Activated CD8-positive, alpha-beta memory T cell treated with anti-CD3 and anti-CD28 coated beads for 4 hours (primary cell): ENCODE measurements at places on chromosomes 3 and 15.

- DNase-seq, result no peak
These were observed 24.5 kb upstream of the NEDD4 start for GRCh38 chr15:56017920-56018319.

GRCh38 chr3:158095111-158095813, 11.0 kb downstream of the SHOX2 start:
- no peak for DNase-seq

GRCh38 chr3:5766848-5767247, 579.3 kb downstream of the EDEM1 start:
- no peak for DNase-seq

DNA sequence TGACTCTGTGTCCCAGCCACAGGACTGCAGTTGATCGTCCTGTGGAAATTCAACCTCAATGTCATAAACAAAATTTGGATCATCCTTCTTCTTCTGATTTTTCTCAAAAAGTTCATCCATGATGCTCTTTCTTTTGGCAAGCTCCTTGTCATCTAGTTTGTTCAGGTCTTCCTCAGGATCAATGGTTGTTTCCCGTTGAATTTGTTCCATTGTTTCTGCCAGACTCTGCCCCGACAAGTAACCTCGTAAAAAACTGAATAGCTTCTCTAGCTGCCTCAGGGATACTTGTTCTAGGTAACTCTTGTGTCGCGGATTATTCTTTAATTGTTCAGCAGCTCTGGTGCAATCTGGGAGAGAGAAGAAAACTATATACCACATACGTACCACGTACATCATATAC, 4.5 kb downstream of the CEP19 start:
- DNase-seq, result no peak

DNA sequence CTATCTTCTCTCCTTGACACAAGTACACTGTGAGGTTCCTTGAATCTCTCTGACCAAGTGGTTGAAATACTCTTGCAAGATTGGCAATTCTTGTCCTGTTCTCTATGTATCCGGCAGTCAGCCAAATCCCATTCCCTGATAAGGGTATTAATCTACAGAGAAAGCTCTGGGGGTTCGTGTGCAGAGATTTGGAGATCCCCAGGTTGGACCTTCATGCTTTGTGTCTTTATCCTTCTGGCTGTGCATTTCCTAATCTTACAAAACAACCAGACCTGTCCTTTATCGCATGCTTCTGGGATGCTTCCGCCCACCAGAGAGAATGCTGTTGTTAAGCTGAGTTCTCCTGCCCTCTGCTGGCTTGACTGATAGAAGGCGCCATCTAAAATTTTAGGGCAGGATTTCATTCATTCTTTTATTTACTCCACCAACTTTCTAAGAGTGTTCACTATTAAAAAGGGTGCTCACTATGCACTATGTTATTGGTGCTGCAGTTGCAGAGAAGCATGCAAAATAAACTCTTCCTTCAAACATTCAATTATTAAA, 8.6 kb upstream of the SST start:
- DNase-seq, result no peak

- no peak for DNase-seq
These were observed 198.2 kb upstream of the UMPS start for GRCh38 chr3:124532071-124532470.

GRCh38 chr3:17505856-17506255, 236.6 kb downstream of the TBC1D5 start:
- DNase-seq, result no peak

GRCh38 chr3:86865506-86865905, 125.4 kb downstream of the VGLL3 start:
- no peak for DNase-seq

DNA sequence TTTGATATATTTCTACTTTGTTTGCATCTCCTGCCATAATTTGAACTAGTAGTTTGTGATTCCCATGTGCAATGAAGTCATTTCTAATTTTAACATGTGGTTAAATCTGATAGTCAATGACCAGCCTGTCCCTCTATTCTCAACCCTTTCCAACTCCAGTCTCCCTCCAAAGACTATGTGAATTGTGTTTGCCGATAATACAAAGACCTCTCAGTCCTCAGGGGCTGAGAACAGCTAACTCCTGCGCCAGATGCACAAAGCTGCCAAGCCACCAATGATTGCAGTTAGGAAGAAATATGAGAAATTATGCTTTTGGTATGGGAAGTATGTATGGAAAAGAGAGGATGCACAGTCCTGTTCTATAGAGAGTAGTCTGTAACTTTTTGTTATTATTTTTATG, 54.0 kb downstream of the KCNH8 start:
- DNase-seq, result no peak

- DNase-seq, result no peak
These were observed 18.9 kb downstream of the SV2B start for GRCh38 chr15:91118817-91119590.
